Fibroblast of skin of left biceps (primary cell): ENCODE measurements at places on chromosomes 5 and 9.

- no peak for DNase-seq
Measured at GRCh38 chr9:136739509-136739908, 3.2 kb downstream of the LCN10 start.

DNA sequence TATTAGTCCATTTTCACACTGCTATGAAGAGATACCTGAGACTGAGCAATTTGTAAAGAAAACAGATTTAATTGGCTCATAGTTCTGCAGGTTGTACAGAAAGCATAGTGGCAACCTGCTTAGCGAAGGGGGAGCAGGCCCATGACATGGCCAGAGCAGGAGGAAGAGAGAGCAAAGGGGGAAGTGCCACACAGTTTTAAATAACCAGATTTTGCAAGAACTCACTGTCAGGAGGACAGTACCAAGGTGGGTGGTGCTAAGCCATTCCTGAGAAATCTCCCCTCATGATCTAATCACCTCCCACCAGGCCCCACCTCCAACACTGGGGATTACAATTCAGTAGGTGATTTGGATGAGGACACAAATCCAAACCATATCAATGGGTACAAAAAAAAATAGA is 16.8 kb upstream of the PCSK5 start:
- DNase-seq: no peak

DNA sequence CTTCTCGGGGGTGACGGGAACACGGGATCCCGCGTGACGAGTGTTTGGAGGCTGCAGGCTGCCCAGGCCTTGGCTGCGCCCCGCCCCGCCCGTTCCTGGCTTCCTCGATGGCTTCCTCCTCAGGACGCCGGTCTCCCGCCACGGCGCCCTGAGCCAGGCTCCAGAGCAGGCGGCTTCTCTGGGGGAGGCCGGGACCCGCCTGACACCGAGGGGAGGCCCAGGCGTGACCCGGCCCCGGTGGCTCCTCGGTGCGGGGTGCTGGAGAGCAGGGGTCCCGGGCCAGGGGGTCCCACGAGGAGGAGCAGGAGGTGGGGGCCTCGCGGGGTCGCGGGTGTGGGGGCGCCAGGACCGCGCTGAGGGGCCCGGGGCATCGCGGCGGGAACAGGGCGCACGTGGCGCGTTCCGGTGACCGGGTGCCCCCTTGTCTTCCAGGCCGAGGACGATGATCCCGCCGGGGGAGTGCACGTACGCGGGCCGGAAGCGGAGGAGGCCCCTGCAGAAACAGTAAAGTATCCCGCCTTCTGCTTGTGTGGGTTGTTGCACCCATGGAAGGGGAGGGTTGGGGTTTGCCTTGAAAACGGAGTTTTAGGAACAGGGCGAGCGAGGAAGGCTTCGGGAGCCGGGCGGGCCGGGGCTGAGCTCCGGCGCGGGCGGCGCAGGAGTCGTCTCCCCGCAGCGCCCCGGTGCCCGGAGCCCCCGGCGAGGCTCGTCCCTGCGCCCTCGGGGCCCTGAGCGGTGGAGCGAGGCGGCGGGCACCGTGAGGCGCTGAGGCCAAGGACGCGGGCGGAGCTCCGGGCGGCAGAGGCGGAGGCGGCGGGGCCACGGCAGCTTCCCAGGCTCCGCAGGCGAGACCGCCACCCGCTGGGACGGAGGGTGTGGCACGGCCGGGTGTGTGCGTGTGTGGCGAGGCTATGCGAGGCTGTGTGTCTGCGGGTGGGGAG is 22.2 kb downstream of the AHRR start:
- peak; percentile 48 for DNase-seq

DNA sequence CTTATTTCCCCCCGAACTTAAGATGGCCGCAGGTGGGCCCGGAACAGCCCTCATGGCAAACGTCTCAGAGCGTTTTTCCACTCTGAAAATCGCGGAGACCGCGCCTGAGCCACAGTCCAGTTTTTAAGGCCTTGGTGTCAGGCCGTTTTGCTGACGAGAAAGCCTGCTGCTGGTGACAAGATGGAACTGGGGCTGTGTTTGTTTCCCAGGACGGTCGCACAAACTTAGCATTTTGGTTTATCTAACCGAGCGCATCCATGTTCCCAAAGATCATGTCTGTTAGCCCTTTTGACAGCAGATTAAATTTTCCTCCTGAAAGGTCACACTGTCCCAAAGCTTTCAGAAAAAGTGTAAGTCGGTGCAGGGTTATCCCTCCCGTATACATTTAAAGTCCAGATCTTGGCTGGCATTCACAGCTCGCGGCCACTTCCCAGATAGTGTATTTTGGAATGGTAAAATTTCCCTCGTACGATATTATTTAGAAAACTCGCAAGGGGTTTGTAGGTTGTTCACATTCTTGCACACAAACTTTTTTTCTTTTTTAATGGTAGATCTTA is 812 bp downstream of the SREK1 start:
- no peak for DNase-seq

DNA sequence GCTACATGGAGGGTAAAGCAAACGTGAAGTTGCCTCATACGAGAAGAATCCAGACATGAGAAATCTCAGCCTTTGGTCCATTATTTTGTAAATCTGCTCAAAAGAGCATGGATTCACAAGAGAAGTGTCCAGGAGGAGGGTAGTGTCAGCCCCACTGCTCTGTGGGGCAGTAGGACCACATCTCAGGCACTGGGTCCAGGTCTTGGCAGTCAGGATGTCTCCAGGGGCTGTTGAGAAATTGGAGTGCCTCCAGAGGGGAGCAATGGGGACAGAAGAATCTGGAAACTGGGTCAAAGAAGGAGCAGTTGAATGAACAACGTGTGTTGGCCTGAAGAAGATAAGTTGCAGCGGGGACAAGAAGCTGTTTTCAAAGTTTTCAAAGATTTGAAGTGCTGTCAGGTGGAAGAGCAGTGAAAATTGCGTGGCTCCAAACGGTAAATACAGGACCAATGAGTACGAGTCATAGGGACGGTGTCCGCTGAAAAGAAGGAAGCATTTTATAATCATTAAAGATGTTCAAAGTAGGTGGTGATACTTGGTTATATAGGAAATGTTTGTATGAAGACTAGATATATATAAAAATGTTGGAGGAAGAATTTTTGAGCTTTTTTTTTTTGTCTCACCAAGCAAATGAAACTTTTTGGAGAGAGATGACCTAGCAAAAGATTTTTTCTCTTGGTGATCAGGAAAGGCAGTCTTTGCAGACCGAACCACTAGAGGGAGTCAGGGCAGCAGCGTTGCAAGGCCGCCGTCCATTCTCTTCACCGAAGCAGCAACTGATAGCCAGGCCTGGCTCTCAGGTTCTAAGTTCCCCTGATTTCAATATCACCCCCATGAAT is 57.1 kb upstream of the ZBED3 start:
- peak; percentile 28 for DNase-seq

DNA sequence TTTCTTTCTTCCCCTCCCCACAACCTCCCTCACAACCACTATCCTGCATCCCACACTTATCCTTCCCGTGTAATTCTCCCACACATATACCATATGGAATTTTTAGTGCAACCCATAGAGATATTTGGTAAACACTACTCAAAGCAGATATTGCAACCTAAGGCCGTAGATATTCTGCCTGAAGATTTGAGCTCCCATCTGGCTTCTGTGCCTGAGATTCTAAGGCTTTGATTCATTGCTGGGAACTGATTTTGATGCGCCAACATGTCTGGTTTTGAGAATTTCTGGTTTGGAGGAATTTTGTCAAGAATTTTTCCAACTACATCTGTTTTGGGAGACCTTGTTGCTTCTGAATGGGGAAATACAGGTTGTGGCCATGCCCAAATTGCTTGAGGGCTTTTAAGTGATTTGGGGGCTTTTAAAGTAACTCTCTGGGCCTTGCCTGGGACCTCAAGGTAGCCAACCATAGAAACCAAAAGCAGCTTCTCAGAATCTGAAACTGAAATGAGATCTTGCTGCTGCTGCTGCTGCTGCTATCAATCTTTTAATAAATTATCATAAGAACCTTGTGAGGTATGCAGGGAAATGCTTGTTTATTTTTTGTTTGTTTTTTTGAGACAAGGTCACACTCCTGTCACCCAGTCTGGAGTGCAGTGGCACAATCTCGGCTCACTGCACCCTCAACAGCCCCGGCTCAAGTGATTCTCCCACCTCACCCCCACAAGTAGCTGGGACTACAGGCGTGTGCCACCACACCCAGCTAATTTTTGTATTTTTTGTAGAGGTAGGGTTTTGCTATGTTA is 36.2 kb downstream of the PLAC8L1 start:
- no peak for DNase-seq

- peak; percentile 67 for DNase-seq
Measured at GRCh38 chr9:1050125-1050895, at the start of gene DMRT2. Gene DMRT2 (plus strand): TSS chr9:1050357. CDS start chr9:1051614, 1,257 bp downstream.

DNA sequence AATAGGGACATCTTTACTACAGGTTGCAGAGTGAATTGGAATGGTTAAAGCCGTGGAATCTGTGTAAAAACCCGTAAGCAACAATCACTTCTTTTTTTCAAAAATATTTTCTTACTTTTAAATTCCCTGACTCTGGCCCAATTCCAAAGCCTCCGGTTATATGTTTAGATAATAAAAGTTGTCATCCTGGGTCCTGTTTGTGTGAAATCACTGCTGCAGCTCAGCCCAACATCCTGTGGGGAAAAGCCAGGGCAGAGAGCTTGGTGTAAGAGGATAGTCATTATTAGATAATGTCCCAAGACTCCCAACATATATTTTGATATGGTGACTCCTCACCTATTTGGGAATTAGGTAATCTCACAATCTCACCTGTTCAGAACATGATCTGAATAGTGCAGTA is 586.0 kb upstream of the BRINP1 start:
- no peak for DNase-seq

DNA sequence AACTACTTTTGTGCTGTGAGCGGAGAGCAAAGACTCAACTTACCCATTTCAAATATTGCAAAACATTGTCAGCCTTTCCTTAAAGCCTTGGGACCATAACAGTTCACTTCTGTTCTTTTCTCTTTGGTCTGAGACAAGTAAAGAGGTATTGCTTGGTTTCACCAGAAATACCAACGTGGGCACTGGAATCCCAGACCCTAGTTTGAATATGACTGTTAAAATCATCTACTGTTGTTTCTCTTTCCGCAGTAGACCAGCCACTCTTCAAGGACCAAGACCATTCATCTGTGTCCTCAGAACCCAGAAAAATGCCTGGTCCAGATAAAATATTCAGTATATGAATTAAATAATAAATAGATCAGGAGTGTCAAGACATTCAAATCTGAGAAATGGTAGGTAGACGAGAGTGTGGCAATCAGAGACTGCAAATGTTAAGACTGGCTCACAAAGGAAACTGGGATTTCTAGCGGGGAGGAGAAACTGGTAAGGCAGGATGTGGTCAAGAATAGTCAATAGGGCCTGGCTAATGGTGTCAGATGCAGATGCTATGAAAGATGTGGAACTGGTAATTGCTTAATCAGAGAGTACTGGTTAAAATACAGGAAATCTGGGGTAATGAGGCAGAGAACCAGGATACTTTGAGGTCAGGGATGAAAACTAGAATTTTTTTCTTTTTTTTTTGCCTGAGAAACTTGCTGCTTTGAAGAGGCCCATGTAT is 82.1 kb upstream of the IL33 start:
- DNase-seq: no peak

DNA sequence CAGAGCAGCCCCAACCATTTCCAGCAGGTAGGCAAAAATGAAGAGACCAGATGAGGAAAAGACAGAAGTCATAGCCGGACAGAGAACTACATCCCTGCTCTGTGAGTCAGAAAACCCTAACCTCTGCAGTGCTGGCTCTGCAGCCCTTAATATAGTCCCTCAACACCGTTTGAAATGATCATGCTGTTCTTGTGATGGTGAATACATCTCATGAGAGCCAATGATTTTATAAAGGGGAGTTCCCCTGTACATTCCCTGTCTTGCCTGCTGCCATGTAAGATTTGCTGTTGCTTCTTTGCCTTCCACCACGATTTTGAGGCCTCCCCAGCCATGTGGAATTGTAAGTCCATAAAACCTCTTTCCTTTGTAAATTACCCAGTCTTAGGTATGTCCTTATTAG is 216.8 kb upstream of the RFX3 start:
- DNase-seq: no peak

DNA sequence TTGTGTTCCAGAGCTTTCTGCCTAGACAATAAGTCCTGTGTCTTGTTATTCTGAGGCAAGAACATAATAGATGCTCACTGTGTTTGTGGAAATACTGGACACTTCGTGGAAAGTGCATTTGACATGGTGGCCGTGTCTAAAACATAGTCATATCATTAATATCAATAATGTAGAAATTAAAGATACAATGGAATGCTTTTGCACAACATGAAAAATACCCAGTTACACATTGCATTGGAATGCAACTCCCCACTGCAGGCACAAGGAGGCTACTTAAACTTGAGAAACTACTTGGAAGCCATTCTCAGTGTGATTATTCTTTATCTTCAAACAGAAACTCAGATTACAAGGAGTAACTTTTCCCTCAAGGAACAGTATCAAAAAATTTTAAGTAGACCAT is 145.3 kb upstream of the ZNF462 start:
- no peak for DNase-seq

GRCh38 chr9:26324786-26325443 is 567.7 kb downstream of the CAAP1 start:
- no peak for DNase-seq

DNA sequence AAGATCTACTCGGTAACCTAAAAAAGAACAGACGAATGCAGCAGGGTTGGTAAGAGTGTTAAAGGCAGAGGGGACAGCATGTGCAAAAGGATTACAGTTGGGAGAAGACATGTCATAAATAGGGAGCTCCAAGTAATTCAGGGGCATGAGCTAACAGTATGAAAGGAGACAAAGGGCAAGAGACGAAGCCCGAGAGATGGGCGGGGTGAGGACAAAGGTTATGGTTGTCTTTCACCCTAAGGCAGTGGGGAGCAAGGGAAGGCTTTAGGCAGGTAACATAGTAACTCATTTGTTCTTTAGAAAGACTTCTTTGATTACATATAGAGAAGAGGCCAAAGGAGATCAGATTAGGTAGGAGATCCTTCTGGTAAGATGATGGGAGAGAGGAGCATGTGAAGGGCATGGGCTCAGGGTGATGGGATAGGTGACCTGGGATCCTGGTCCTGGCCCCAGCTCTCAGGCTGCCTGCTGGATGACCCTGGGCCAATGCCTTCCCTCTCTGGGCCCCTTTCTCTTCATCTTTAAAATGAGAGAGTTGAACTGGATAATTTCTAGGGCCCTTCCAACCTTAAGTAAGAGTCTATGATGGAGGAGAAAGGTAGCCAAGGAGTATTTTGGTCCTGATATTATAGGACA is 19.5 kb downstream of the MORN5 start:
- no peak for DNase-seq

DNA sequence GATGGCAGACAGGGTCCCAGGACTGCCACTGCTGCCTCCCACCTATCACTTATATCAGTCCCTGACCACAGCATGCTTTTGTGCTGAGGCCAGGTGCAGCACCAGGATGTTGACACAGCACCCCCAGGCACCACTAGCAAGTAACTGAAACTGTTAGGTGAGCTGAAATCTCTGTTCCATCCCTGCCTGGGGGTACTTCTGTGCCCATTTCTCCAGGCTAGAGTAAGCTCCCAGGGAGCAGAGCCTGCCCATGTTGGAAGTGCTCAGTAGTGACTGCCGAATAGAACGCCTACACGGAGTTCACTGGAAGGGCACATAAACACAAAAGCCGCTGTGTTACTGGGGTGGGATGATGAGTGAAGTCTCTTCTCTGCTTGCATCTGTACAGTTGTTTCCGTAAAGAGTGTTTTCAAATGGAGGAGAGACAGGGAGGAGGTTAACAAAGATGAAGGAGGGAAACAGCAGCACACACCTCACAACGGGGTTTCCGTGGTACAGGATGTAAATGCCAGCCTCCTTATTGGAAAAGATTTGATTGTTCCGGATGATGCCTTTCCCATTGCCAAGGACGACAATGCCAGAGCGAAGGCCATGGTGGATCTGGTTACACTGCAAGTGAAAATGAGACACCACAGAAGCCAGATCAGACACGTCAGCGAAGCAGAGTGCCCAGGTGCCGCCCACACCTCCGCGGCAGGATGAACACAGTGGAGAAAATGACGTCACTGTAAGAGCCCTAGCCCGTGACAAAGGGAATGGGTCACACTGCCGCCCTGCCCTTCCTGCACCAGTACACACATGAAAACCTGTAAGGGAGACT is 43.1 kb downstream of the POLR1E start:
- DNase-seq: no peak
